ENCODE measurements at places on chromosomes 2 and 18.

DNA sequence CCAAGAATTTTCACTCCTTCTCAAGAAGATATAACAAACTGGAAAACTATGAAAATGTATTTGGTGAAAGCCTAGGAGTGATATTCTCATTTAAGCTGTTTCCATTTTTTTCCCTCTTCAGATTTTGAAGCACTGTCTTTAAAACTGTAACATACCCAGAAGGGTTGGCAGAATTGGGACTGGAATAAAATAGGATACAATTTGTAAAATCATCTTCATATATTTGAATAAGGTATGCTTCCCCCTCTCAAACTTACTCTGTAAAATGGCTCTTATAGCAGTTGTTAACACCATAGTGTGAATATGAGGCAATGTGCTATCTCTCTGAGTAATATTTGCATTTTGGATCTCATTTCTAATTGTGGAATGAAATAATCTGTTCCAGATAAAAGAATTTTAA, 676.4 kb downstream of the ARHGAP15 start:
- DNase-seq, result no peak

DNA sequence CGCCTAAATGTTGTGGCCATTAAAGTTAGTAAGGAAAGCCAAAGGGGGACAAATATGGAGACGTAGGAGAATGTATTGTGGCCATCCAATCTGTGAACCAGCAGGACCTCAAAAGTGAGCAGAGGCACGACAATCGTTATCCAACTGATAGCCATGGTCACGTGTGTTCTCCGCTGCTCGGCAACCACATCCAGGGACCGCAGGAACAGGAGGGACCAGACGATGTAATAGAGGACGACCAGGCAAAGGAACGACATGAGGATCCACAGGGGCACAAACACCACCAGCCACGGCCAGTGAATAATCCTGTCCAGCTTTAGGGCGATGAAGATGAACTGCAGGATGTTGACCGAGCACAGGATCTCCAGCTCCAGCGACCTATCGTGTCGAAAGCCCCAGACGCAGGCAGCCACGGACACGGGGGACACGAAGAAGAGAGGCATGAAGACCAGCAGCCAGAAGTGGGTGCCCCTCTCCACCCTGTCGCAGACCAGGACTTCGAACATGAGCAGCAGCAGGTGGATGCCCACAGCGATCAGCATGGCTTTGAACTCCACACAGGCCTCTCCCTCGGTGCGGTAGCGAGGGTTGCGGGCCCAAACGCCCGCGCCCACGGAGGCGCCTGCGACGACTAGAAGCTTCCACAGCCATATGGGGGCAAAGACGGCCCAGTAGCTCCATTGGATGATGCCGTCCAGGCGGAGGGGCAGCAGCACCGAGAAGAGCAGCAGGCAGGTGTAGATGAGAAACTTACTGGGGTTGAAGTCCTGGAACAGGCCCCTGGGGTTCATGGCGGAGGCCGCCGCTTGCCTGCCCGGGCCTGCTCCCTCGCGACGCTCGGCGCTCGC, 790 bp downstream of the TMEM185B start:
- DNase-seq, result no peak

- no peak for DNase-seq
Observed at GRCh38 chr2:224198436-224198835, 159.3 kb upstream of the SERPINE2 start.

GRCh38 chr2:230909841-230910545, 15.0 kb downstream of the GPR55 start:
- no peak for DNase-seq

- DNase-seq, result no peak
Observed at GRCh38 chr2:113777371-113777770, 20.9 kb upstream of the SLC35F5 start.

GRCh38 chr2:66186537-66186936, 248.4 kb upstream of the MEIS1 start:
- DNase-seq, result no peak
